ENCODE measurements at places on chromosomes 4 and X.

GRCh38 chr4:42484630-42485029 is 87.3 kb downstream of the SHISA3 start:
- DNase-seq = no peak

GRCh38 chr4:116469582-116469981 is 615.8 kb downstream of the TRAM1L1 start:
- no peak for DNase-seq

GRCh38 chrX:49756692-49757091 is 60.9 kb upstream of the PAGE1 start:
- DNase-seq = no peak

DNA sequence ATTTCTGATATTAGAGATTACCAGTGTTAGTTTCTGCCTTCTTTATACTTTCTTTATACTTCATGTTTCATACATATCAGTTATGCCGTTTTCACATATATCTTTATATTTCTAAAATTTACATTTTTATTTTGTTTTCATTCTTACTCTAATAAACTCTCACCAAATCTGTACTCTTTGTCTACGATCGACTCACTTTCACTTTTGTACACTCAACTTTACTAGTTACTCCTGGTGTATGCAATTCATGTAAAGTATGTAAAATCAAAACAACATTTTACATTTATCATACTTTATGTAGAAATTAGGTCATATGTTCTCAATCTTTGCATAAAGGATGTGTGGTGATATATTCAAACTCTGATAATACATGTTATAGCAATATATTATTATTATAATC is 59.9 kb downstream of the UGT2A3 start:
- no peak for DNase-seq

- no peak for DNase-seq
These were observed 6.5 kb downstream of the SMIM9 start for GRCh38 chrX:154828016-154828408.

GRCh38 chr4:184845367-184846021 is 19.7 kb upstream of the ACSL1 start:
- no peak for DNase-seq

- no peak for DNase-seq
These were observed 56.1 kb downstream of the KLHL5 start for GRCh38 chr4:39118034-39118658.

DNA sequence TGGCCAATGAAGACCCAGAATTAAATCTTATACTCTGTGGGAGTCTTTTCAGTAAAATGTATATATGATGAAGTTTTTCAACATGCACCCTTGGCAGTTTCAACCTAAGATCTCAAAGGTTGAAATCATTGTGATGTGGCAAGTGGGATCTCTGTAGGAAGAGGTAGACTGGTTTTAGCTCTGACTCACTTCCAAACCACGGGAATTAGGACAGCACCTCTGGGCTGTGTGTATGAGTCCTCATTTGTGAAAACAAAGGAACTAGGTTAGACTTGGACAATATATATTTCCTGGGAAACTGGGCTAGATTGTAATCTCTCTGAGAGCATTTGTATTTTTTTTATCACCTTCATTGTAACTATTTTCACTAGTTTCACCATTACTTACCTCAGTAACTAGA is 333.0 kb downstream of the ADGRL3 start:
- no peak for DNase-seq

- DNase-seq = no peak
These were observed 29.1 kb upstream of the EIF4E start for GRCh38 chr4:98958065-98958464.

DNA sequence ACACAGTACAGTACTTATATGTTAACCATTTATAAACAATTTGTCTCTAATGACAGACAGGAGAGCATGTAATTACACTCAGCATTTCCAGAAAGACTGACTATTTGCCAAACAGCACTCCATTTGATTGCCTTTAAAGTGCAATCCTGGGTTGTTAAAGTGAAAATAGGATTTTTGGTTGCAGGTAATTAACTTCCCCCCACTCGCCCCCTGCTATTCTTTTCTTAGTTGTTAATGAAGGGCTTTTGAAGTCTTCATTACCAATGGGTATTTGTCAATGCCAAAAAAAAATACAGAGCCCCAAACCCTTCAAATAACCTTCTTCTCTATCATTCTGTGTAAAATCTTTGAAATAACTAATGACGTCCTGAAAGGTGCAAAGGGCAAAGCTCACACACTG is 825.6 kb downstream of the STPG2 start:
- DNase-seq = no peak

GRCh38 chr4:6198278-6198677 is 2.1 kb downstream of the JAKMIP1 start:
- DNase-seq = no peak

GRCh38 chr4:104967034-104967401 is 179.7 kb upstream of the TET2 start:
- DNase-seq = no peak

Measured in H54 (cell line).